ENCODE measurements at places on chromosomes 6 and 20.

DNA sequence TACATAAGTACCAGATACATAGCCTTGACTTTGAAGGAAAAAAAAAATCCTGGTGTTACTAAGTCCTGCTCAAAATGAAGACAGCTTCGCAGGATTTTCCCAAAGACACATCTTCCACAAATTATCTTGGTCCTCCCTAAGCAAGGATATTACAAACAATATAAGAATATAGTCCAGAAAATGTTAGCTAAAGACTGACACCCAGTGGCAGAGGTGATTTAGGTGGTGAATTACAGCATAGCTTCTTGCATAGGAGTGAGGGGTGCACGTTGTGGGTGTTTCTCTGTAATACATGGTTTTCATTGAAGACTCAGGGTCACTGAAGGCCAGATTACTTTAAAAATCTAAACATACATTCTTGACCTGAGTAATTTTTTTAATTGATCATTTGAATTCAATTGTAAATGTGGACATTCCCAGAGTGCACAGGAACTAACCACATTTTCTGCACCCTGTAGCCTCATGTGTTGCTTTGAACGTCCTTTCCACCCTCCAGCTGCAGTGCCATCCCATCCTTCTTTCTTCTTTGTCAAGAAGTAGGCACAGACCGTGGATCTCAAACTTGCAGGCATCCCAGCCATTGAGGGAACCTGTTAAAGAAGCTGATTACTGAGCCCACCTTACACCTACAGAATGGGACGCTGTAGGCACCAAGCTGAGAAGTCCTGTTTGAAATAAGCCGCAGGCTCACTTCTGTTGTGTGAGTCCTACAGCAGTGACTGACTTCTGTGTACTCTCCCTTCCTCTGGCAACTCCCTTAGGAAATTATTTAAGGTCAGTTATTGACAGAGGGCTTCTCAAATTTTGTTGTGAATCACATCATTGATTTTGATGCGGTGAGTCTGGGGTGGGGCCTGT lies 102.6 kb downstream of the PERP start:
- DNase-seq: peak; percentile 29

DNA sequence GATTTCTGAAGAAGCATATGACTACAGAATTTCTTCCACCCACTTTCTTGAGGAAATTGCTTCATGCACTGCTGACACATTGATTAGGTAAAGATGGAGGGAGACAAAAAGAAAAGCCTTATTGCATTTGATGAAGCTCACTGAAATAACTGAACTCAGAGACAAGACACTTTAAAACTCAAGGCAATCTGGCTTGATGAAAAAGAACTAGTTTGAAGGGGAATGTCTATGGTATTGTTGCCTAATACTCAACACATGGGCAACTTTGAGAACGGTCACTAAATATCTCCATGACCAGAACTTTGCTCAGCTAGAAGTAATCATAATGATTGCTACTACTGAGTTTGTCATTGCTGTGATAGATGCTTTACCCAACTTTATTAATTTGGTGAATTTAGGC lies 38.1 kb downstream of the HTR1B start:
- DNase-seq: no peak

- no peak for DNase-seq
Observed at GRCh38 chr20:43155366-43156100, 34.2 kb downstream of the PTPRT start.

DNA sequence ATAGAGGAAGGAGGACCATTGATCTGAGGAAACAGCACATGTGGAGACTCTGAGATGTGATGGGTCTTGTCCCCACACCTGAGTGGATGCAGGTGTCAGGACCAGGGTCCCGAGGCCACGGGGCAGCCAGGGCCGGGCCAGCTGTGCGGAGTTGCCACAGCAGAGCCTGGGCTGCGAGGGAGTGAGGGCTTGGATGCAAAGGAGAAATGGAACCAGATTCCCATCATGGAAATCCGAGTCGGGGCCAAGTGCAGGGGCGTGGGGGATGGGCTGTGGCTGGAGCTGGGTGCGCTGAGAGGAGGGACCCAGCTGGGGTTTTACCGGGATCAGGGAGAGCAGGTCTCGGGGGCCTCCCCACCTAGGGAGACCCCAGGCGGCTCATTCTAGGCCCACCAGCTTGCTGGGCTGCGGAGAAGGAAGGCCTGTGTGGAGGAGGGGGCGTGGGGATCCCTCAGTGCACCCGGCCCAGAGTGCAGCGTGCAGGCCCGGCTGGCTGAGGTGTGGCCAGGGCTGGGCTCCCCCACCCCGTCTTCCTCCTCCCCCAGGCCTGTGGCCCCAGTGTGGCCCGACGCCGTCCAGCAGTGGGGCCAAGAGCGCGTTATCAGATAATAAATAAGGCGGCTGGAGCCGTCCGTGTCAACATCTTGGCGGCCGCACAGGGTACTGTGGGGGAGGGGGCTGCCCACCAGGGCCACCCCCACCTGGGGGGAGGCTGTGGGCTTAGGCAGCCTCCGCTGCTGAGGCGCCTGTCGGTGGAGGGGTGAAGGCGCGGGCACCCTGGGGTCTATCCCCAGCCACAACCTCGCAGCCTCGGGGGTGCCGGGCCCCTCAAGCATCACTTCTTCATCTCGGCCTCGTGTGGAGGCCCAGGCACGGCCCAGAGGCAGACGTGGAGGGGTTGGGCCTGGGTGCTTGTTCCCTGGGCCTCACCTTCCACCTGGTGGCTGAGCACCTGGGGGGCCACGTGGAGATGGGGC lies 17.2 kb downstream of the GATA5 start:
- DNase-seq: no peak

Data from kidney capillary endothelial cell (primary cell).